Glutamatergic neuron (in vitro differentiated cells): ENCODE measurements at places on chromosomes 12 and 14. TPM values are rescaled to one million over a fixed set of nuclear protein-coding genes. Genes with fewer than 3 reads are reported as not detected.

Gene INHBE
- 18.0 TPM for total RNA-seq

Gene GPR84
- not detected for total RNA-seq

Gene MUCL1
- not detected for total RNA-seq

Gene SLC5A8
- total RNA-seq = not detected

Gene OR6C76
- total RNA-seq = not detected

Gene PIANP
- 48.8 TPM for total RNA-seq

Gene C12orf50
- 0.25 TPM for total RNA-seq

DNA sequence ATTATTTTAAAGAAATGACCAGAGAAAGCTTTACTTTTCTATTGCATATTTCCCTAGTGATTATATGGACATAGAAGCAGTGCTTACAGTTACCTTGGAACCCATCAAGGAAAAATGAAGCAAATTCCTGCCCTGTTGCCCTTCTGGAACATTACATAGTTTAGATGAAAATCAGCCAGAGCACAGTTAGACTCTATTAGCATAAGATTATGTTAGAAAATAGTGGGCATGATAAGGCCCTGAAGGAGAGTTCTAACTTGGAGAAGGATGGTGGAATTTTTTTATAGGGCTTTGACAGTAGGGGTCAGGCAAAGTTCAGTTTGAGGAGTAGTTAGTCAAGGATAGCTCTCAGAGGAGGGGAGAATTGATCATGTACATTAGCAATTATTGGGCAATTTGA lies 74.3 kb downstream of the FUT8 start:
- DNase-seq = no peak
- peaks cover 34% of the 10 kb centered on the region for H3K4me1 ChIP-seq
- no peak overlapping the region for H3K27ac ChIP-seq
- no peaks in the 10 kb centered on the region for H3K36me3 ChIP-seq
- no peak overlapping the region for H3K4me3 ChIP-seq

GRCh38 chr14:64715628-64716412 lies 11.6 kb downstream of the PLEKHG3 start:
- peak overlapping the region; percentile 25 for H3K27ac ChIP-seq
- peaks cover 23% of the 10 kb centered on the region for H3K36me3 ChIP-seq
- H3K4me1 ChIP-seq = peaks cover 27% of the 10 kb centered on the region
- H3K27me3 ChIP-seq = peaks cover 26% of the 10 kb centered on the region

DNA sequence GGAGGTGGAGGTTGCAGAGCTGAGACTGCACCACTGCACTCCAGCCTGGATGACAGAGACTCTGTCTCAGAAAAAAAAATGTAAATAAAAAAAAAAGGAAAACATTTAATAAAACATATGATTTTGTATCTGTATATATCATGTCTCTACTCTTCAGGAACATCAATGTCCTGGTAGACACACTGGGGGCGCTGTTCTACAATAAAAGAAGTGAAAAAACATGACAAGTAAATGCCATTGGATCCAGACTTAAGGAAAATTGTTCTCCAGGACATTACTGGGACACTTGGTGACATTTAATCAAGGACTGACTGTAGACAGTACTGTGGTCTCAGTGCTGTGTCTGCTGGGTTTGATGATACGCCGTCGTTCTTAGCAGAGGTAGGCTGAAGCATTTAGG lies 15.5 kb upstream of the KLC1 start:
- peaks cover 15% of the 10 kb centered on the region for H3K36me3 ChIP-seq
- H3K4me3 ChIP-seq = no peak overlapping the region
- no peak for DNase-seq
- H3K27ac ChIP-seq = peak overlapping the region; percentile 8
- peaks cover 19% of the 10 kb centered on the region for H3K4me1 ChIP-seq
- H3K27me3 ChIP-seq = peaks cover 8% of the 10 kb centered on the region
